ENCODE measurements at places on chromosomes 1 and 21. TPM values are rescaled to one million over a fixed set of nuclear protein-coding genes. Genes with fewer than 3 reads are reported as not detected.

HENMT1 gene
- total RNA-seq = 25.8 TPM

GRCh38 chr1:245953876-245954660, 553.0 kb downstream of the SMYD3 start:
- H3K4me3 ChIP-seq = peak overlapping the region; percentile 65
- no peaks in the 10 kb centered on the region for H3K36me3 ChIP-seq
- no peaks in the 10 kb centered on the region for H3K27me3 ChIP-seq
- DNase-seq = peak; percentile 15

DNA sequence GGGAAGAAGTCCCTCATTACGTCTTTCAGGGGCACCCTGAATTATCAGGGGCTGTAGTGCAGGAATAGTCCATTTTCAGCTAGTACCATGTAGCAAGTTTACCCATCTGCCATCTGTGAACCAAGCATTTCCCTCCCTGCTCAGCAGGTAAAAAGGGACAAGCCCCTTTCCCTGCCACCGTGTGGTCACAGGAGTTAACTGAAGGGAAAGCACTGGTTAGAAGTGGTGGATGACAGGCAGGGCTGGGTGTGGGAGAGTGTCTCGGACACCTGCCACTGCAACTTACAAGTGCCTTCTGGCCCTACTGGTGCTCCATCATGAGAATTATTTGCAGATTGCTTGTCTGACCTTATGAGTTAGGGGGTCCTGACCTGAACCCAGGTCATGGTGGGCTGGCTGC, 32.0 kb upstream of the IGSF5 start:
- no peak for DNase-seq
- H3K4me3 ChIP-seq = no peak overlapping the region
- no peak overlapping the region for H3K27ac ChIP-seq
- H3K4me1 ChIP-seq = no peaks in the 10 kb centered on the region
- H3K36me3 ChIP-seq = no peaks in the 10 kb centered on the region

AGRN gene
- total RNA-seq = 35.6 TPM

HMGCS2 gene
- not detected for total RNA-seq

GRCh38 chr21:37695111-37695510, 221.1 kb downstream of the KCNJ6 start:
- DNase-seq = no peak
- no peaks in the 10 kb centered on the region for H3K36me3 ChIP-seq
- H3K4me1 ChIP-seq = no peaks in the 10 kb centered on the region
- peaks cover 9% of the 10 kb centered on the region for H3K27me3 ChIP-seq
- no peak overlapping the region for H3K27ac ChIP-seq

NTRK1 gene
- 6.4 TPM for total RNA-seq

RCAN3 gene
- 78.8 TPM for total RNA-seq

GRCh38 chr21:41628256-41628655, 120.3 kb upstream of the TMPRSS2 start:
- H3K4me3 ChIP-seq = no peak overlapping the region
- no peak overlapping the region for H3K27ac ChIP-seq
- H3K4me1 ChIP-seq = no peaks in the 10 kb centered on the region
- no peak for DNase-seq

DNA sequence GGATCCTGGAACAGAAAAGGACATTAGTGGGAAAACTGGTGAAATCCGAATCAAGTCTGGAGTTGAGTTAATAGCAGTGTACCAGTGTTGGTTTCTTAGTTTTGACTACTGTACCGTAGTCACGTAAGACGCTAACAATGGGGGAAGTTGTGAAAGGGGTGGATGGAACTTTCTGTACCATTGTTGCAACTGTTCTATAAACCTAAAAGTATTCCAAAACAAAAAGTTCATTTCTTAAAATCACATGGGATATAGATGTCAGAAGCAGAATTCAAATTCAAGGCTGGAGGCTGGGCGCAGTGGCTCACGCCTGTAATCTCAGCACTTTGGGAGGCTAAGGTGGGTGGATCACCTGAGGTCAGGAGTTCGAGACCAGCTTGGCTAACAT, 16.9 kb downstream of the ARHGEF19 start:
- peaks cover 5% of the 10 kb centered on the region for H3K4me1 ChIP-seq
- H3K36me3 ChIP-seq = no peaks in the 10 kb centered on the region
- no peak overlapping the region for H3K27ac ChIP-seq
- no peaks in the 10 kb centered on the region for H3K27me3 ChIP-seq
- no peak overlapping the region for H3K4me3 ChIP-seq

BNIPL gene
- 0.64 TPM for total RNA-seq

All from activated CD4-positive, alpha-beta memory T cell treated with anti-CD3 and anti-CD28 coated beads for 36 hours (primary cell).